Natural killer cell treated with Interleukin-12 subunit alpha and Interleukin-12 subunit beta and Interleukin-15 and Interleukin-18, amount 100 ng/mL, for 72 hours (primary cell): ENCODE measurements at places on chromosomes 12 and 14. TPM values are rescaled to one million over a fixed set of nuclear protein-coding genes. Genes with fewer than 3 reads are reported as not detected.

DNA sequence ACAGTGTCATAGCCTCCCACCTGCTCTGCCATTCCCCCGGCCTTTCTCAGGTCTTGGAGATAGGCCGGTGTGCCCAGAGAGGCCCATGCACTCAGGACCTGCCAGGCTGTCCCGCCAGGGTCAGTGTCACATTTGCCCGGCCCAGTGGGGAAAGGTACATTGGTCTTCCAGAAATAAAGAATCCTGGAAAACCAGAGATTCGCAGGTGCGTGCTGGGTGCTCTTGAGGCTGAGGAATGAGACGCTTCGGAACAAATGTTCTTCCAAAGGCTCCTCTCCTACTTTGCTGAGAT is 205.8 kb upstream of the RTL1 start:
- no peak for DNase-seq

- DNase-seq = no peak
These were observed 179.2 kb upstream of the EGLN3 start for GRCh38 chr14:34129927-34130552.

DNA sequence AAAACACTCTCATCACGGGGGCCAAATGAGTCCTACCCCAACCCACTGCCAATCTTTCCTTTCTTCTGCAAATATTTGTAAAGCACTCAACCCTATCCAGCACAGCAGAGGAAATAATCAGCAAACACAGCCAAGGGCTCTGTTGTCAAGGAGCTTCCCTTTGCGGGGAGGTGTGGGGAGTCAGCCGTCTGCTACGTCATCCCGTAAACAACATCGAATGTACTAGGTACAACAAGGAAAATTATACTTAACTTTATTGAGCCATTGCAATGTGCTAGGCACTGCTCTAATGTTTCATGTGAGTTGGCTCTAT is 22.8 kb downstream of the TMEM63C start:
- no peak for DNase-seq

DNA sequence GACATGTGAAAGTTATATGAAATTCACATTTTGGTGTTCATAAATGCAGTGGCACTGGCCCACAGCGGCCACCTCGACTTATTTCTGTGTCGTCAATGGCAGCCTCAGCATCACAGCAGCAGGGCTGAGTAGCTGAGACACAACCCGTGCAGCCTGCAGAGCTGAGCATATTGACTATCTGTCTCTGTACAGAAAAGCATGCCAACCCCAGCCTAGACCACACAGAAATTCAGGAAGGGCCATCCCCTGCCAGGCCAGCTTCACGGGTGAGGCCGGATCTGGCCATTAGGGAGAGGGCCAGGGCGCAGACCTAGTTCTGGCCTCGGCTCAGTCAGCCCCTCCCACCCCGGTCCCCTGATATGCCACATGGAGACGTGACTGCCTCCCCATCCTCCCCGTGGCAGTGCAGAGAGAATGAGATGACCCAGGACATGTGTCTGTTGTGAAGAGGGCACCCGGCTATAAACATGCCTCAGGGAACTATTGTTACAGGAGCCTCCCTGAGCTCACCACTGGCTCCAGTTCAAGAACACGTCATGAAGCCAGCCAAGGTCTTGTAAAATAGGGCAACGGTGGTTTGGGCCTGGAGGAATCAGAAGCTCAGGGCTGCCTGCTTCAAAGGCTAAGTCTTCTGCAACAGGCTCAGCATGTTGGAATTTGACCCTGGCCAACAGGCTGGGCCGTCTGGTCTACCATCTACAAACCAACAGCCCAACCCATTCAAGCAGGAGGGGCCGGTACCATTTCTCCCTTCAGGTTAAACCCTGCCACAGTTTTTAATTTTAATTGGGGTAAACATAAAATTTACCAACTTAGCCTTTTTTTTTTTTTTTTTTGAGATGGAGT is 25.5 kb downstream of the SCARB1 start:
- no peak for DNase-seq

GRCh38 chr14:60705100-60705499 is 19.1 kb downstream of the SIX4 start:
- no peak for DNase-seq

DNA sequence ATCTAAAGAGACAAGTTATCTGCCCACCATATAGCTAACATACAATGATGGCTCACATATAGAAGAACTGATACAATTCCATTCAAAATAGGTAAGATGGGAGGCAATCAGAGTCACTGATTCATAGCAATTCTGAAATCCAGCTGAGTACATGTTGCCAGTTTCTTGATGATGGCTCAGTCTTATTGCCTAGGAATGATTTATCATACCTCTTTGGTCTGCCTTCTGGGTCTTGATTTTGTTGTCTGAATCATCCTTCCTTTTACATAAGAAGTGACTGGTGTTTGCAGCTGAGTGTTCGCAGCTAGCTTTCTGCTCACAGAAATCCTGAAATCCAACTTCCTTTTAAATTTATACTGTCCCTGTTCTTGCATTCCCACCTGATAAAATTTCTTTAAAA is 463.2 kb upstream of the MGAT4C start:
- no peak for DNase-seq

GRCh38 chr12:93571925-93572711 is at the start of gene SOCS2:
SOCS2 (plus strand) TSS chr12:93572675; CDS start chr12:93572898, 223 bp downstream.
- DNase-seq = peak; percentile 60

GRCh38 chr12:96522690-96523089 is 33.3 kb downstream of the CFAP54 start:
- no peak for DNase-seq

DNA sequence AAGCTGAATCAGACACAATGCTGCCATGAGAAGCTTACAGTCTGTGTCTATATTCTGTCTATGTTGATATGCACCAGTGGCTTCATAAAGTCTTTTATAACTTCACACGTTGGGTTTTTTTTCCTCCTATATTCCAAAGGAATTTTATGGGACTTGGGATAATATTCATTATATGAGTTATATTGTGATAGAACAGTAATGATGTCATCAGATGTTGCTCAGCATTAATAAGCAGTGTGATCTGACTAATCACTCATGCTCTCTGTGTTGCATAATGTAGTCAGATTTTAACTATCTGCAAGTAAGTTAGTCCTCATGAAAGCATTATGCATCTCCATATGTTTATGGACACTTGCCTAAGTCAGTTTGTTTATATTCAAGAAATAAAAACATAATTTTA is 159.6 kb downstream of the PLCZ1 start:
- no peak for DNase-seq

- DNase-seq = no peak
These were observed 8.0 kb downstream of the CCDC198 start for GRCh38 chr14:57485635-57486034.

DNA sequence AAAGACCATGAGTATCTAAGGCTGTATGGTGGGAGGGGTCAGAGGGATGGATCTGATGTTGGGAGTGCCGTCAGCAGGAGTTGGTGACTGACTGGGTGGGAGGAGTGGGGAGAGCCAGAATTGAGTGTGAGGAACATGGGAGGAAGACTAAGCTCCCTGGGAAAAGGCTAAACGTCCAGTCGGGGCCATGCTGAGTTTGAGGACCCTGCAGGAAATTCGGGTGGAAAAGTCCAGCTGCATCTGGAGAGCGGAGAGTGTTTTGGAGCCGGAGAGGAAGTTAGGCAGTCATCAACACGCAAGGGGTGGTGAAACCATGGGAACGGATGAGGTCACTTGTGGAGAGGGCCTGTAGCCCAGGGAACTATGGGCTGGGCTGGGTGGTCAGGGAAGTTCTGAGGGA is 60.9 kb downstream of the ELK3 start:
- no peak for DNase-seq

DNA sequence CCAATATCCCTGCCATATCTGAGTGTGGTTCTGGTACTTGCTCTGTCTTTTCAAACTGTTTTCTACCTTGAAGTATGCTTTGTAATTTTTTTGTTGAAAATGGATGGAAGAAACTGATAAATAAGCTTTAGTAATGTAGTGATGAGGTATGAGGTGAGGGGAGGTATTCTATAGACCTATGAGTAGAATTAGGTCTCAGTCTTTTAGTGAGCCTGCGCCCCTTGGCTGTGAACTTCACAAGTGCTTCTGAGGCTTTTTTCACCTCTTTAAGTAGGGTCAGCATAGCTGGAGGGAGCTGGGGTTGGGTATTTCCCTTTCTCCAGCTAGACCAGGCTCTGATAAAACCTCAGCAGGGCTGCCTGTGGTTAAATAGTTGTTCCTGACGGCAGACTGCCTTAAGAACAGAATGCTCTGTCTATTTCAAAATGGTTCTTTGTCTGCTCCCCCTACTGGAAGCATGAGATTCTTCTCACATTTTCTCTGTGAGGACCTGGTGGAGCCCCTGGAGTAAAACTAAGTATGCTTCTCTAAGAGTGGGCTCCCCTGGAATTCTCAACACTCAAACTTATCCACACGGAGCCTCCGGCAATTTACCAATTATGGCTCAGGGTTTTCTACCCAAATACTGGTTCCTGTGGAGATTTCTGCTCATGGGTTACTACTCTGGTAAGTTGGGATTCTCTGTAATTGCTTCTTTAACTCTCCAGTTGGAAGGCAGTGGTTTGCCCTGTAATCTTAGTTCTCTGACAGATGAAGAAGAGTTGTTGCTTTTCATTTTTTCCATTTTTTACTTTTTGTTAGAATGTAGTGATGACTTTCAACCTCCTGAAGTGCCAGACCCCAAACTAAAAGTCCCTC is 13.1 kb downstream of the KRT5 start:
- no peak for DNase-seq

- DNase-seq = no peak
These were observed 247.2 kb downstream of the ALX1 start for GRCh38 chr12:85527192-85527591.

DNA sequence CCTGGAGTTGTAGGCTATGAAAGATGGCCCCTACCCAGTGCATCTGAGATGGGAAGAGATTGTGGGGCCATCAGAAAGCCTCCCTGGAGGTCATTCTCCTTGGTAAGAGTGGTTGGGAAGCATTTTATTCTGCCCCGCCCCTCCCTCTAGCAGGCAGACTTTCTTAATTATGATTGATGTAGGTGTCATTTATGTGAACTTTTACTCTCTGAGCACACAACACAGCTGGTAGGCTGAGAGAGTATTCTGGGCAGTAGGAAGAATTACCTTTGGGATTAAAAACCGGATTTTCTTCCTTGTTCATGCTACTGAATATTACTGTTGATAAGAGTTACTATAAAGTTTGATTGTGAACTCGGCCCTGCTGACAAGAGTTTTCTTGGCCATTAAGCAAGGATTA is 266.8 kb downstream of the TTC6 start:
- DNase-seq = no peak

DNA sequence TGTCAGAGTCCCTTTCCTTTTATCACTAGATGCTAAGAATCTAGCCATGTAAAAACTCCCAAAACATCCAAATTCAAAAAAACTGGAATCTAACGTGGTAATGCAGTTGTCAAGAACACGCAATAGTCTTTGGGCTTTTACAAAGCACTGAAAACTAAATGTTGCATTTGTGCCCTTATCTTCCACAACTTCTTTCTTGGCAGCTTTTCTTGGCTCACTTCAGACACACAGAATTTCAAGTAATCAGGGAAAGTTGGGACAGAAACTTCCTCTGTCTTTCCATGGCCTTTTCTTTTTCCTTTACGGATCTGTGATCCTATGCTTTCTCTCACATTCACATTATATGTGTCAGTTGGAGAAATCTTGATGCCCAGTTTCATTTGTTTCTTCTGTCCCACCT is 136.0 kb downstream of the CRADD start:
- DNase-seq = no peak

DNA sequence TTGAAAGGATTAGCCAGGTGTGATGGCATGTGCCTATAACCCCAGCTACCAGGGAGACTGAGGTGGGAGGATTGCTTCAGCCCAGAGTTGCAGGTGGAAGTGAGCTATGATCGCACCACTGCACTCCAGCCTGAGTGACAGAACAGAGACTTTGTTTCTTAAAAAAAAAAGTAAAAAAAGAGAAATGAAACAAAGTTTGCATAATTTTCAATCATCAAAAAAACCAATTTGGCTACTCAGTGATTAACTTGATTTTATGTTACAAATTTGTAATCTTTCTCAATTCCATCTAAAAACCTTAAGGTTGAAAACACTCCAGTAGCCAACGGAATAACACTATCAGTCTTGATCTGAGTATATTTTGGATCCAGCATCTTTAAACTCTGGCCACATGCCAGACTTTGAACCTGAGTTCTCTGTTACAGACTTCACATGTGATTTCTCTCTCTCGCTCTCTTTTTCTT is 12.6 kb upstream of the DENND5B start:
- DNase-seq = no peak

GRCh38 chr12:44405297-44405696 is 470.8 kb downstream of the NELL2 start:
- DNase-seq = no peak

DNA sequence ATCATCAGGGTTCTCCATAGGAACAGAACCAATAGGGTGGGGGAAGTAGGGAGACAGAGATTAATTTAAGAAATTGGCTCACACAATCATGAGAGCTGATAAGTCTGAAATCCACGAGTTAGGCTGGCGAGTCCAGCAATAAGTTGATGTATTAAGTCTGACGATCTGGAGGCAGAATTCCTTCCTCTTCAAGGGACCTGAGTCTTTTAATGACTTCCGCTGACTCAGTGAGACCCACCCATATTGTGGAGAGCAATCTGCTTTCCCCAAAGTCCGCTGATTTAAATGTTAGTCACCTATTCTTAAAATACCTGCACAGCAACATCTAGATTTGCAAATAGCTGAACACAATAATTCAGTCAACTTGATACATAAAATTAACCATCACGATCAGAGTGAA is 97.8 kb downstream of the SPTSSA start:
- DNase-seq = no peak

GRCh38 chr14:32706721-32707519 is 231.8 kb upstream of the NPAS3 start:
- no peak for DNase-seq

DNA sequence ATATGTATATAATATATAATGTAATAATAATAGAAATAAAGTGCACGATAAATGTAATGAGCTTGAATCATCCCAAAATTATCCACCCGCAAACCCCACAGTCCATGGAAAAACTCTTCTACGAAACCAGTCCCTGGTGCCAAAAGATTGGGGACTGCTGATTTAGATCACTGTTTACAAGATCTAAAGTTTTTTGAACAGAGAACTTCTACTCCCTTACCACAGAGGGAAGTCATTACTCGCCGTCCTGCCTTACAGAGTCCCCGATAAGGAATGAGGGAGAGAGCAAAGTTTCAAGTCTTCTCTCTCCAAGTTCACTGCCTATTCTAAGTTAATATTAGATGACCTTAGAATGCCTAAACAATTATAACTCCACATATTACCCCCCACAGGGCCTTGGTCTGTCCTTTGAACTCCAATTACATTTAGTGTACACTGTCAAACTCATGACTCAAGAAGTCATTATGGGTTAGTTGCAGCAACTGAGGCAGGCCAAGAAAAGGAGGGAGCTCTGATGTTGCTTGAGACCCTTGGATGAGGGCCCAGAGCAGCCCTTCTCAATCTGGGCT is 21.8 kb upstream of the DHRS4 start:
- no peak for DNase-seq

AVPR1A gene
- not detected for total RNA-seq

SELPLG gene
- 26.5 TPM for total RNA-seq

TMPRSS12 gene
- not detected for total RNA-seq

APOF gene
- not detected for total RNA-seq

SLC16A7 gene
- total RNA-seq = 26.1 TPM

ACOT6 gene
- total RNA-seq = not detected

SLC25A21 gene
- not detected for total RNA-seq

PLEKHD1 gene
- 0.14 TPM for total RNA-seq

GRIP1 gene
- 3.2 TPM for total RNA-seq

TRIP11 gene
- total RNA-seq = 53.9 TPM

MAP1LC3B2 gene
- 1.2 TPM for total RNA-seq

TAS2R30 gene
- total RNA-seq = 3.6 TPM

PSMA3 gene
- 337 TPM for total RNA-seq

RIMBP2 gene
- total RNA-seq = not detected

GNB3 gene
- not detected for total RNA-seq

PZP gene
- total RNA-seq = not detected

KRT75 gene
- not detected for total RNA-seq

KRT73 gene
- total RNA-seq = not detected

GLS2 gene
- total RNA-seq = 0.17 TPM
